ENCODE measurements at places on chromosomes 3 and 15.

DNA sequence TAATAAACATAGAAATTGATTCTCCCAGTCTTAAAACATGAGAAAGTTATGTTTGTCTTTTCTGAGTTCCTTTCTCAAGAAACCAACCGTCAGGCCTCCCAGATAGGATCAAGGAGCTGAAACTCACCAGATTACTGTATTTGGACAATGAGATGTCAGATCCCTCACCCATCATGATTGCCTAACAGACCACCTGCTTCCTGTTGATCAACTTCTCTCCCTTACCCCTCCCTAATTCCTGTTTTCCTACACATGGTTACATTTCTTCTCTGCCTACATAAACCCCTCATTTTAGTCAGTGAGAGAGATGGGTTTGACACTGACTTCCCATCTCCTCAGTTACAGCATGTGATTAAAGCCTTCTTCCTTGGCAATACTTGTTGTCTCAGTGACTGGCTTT, 917.5 kb downstream of the FHIT start:
- DNase-seq, result no peak

GRCh38 chr3:144774897-144775296, 803.3 kb downstream of the DIPK2A start:
- DNase-seq, result no peak

GRCh38 chr3:31503456-31503855, 29.3 kb upstream of the STT3B start:
- no peak for DNase-seq

- no peak for DNase-seq
Observed at GRCh38 chr15:54605043-54605442, 591.7 kb downstream of the RSL24D1 start.

DNA sequence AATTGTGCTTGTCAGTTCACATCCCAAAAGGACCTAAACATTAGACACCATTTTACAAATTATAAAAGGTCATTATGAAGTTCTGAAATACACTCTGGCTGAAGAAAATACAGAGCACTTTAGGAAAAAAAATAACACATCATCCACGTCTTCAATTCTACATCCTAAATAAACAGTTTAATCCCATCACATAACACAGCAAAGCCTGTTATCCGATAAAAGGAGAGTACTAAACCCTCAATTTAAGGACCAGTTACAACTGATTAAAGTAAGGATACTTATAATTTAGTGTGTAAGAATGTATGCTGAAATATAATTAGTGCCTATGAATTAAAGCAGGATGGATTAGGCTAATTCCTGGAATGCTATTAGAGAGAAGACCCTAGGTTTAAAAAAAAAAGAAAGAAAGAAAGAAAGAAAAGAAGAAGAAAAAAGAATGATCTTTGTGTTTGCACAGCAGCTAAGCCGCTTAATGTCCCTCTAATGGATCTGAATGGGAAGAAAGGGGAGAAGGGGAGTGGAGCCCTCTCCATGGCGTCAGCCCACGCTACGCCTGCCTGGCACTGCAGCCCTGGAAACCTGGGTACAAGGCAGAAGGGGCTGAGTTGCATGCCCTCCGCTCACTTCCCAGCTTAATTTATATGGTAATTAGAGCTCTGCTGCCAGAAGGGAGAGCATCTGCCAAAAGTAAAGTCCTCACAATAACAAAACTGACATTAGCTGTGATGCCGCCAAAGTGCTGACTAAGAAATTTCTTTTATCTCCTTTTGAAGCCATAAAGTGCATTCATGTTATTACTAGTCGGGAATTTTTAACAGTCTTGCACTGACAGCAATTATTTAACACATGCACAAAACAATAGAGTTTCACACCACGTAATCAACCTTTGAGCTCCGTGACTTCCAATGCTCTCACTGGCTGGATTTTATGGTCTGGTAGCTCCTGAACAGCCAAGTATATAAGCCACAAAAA, 90.0 kb downstream of the FSIP1 start:
- no peak for DNase-seq

DNA sequence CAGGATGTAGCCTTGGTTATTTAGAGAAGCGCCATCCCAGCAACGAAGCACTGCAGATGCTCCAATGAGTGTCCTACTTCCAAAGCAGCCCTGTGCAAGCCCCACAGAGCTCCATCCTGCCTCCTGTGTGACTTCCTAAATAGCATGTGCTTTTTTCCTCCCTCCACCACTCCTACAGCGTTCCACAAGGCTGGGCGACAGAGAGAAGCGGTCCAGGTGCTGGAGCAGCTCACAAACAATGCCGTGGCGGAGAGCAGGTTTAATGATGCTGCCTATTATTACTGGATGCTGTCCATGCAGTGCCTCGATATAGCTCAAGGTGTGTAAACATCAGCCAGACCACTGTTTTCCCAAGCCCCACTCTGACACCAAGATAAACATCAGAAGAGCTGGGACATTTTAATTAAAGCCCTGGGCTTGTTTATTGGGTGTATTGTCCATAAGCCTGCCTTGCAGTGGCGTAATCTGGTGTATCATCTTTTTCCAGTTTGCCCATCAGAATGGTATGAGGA, 22.2 kb upstream of the RHO start:
- DNase-seq, result no peak

GRCh38 chr15:60390871-60391501, 6.8 kb downstream of the ANXA2 start:
- no peak for DNase-seq

DNA sequence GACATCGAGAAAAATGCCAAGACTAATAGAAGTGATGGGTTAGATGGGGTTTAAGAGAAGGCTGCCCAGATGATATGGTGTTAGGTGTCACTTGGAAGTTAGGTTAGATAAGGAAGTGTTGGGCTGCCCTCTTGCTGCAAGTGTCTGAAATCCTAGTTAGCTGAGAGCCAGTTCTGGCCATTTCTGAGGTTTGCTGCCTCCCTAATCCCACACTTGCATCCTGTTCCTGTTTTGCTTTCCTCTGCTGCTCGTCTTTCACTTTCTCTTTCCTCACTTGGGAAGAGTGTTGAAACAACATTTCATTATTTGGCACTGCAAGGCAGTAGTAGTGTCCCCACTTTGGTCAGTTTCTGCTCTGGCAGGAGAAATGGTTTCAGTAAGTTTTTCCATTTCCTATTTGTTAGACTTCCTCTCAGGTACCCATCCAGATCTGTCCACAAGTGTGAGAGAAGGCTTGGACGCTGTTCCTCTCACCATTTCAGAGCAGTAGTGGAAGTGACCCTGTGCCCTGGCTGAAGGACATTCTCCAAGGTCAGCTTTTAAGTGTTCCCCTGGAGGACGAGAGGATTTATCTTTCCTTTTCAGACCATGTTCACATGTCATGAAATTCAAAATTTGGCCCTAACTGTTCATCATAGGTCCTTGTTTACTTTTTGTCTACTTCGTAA, 93.3 kb downstream of the ADAMTSL3 start:
- DNase-seq, result no peak
